ENCODE measurements at places on chromosomes 1 and 21.
A peak's percentile ranks its signal among the peaks of the same experiment; 100 is the strongest.

- DNase-seq: no peak
Measured at GRCh38 chr1:22383526-22384294, 67.9 kb upstream of the ZBTB40 start.

DNA sequence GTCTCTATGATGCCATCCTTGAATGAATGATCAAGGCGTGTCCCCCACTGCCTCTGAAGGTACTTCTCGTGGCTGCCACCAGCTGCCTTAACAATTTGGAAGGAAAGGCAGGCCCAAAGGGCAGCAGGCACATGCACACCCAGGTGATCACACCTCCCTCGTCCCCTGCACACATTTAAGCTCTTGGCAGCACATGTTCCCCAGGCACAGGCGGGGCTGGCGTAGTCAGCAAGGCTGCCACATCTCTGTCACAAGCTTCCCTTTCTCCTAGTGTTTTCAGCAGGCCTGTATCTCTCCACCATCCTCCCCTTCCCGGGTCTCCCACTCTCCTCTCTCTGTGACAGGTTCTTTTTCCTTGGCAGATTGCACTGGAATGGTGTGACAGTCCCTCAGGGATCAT lies 111.9 kb downstream of the CACNA1E start:
- DNase-seq: no peak

GRCh38 chr1:54681358-54681757 lies 34.3 kb upstream of the TTC4 start:
- no peak for DNase-seq

- DNase-seq: no peak
Measured at GRCh38 chr1:227449741-227450441, 113.5 kb upstream of the ZNF678 start.

DNA sequence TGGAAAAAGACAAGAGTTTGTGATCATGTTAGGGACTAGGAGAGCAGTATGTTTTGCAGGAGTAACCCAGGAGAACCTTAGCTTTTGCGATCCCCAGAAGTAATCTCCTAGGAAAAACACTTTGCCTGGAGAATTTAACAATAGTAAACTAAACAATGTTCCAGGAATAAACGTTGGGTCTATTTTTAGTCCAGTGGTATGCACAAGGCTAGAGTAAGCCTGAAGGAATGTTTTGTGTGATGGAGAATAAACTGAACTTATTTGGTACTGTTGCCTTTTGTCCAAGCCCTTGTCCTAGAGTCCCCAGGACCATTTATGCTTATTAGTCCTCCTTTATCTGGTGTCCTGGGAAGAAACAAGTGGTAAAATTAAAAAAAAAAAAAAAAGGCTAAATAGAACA lies 28.7 kb upstream of the RGS5 start:
- DNase-seq: peak; percentile 4

- no peak for DNase-seq
Measured at GRCh38 chr21:15240848-15241247, 176.0 kb upstream of the NRIP1 start.

GRCh38 chr1:219871427-219872057 lies 56.8 kb downstream of the SLC30A10 start:
- no peak for DNase-seq
